ENCODE measurements at places on chromosomes 13 and 19. TPM values are rescaled to one million over a fixed set of nuclear protein-coding genes. Genes with fewer than 3 reads are reported as not detected.

DNA sequence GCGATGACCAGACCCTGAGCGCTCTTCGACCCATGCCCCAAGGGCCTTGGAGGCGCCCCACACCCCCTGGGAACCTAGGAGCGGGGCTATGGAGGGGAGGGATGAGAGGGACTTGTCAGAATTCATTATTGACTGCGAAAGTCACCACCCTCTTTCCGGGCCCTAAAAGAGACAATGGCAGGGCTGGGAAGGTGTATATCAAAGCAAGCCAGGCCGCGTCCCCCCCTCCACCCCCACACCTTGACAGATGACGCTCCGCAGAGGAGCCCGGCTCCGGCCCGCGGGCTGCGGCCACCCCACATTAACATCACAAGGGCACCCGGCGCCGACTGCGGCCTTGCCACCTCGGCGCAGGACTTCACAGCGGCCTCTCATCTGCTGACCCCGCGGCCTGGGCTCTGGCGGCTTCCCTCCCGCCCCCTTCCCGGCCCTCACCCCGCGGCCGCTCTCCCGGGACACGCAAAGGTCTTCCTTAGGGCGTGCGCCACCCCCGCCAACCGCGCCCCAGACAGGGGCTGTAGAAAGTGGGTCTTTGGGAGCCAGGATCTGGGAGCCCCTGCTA lies 2.4 kb downstream of the CDX2 start:
- H3K4me3 ChIP-seq: no peak overlapping the region
- DNase-seq: no peak

GRCh38 chr13:52195401-52195837 lies 36.0 kb upstream of the NEK3 start:
- H3K36me3 ChIP-seq: no peaks in the 10 kb centered on the region
- DNase-seq: peak; percentile 70
- H3K27ac ChIP-seq: no peak overlapping the region

- no peak overlapping the region for H3K27ac ChIP-seq
- H3K27me3 ChIP-seq: no peaks in the 10 kb centered on the region
- no peak overlapping the region for H3K4me3 ChIP-seq
- DNase-seq: no peak
Measured at GRCh38 chr13:31887286-31887685, 144.3 kb upstream of the FRY start.

Gene ATP4A
- total RNA-seq: not detected

Gene GPC6
- not detected for total RNA-seq

Gene PRR20D
- not detected for total RNA-seq

Gene METTL21C
- total RNA-seq: not detected

Gene CRX
- total RNA-seq: not detected

Gene RETN
- not detected for total RNA-seq

All from CD4-positive, alpha-beta T cell (primary cell).